ENCODE measurements at places on chromosomes 5 and 9.

GRCh38 chr9:89985068-89985467 is 380.3 kb downstream of the GADD45G start:
- no peak for DNase-seq

DNA sequence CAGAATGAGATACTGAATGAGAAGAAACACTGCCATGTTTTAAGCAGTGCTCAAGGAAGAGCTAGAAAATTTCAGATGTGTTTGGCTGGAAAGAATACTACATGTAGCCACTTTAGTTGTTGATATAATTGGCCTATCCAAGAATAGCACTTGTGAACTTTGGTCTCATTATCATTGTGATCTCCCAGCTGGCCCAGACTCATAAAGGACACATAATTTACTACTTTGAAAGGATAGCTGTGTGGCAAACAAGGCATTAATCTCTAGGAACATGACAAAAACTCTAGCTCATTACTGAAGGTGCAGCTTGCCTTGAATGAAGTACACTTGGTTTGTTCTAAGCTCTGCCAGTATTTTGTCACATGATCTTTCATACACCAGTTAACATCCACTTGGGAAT is 356.3 kb downstream of the CSNK1G3 start:
- no peak for DNase-seq

GRCh38 chr5:147160902-147161700 is 73.7 kb upstream of the STK32A start:
- DNase-seq: no peak

DNA sequence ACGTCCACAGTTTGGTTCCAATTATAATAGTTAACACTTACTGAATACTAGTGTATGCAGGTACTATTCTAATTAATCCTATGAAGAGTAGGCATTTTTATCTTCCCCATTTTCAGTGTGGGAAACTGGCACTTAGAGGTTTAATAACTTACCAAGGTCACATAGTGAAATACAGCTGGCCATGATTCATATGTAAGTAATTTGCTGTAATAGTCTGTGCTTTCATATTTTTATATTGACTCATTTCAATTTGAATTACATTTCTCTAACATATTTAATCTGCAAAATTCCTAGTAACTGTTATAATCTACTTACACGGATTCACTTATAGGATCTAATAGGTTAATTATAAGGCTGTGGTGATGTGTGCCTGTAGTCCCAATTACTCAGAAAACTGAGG is 19.4 kb downstream of the CCNH start:
- no peak for DNase-seq

DNA sequence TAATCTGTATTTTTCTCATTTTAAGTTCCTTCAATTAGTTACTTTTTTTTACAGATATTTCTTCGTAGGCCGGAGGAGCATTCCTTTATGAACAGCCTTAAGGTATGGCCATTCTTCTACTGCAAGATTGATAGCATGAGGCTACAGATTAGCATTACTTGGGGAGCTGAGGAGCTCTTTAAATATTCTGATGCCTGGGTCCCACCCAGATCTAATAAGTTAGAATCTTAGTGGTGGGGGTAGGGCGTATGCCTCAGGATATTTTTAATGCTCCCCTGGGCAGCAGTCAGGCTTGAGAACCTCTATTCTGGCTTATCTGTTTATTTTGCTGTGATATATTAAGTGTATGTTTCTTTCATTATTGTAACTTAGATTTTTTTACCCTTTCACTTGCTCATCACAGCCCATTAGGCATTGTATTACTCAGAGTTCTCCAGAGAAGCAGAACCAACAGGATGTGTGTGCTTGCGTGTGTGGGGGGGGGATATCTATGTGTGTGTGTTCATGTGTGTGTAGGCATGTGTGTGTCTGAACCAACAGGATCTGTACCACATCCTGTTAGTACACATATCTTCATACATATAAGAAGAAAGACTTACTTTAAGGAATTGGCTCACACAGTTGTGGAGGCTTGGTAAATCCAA is 91.8 kb upstream of the MTAP start:
- DNase-seq: no peak

GRCh38 chr9:133664173-133665050 is 28.2 kb downstream of the DBH start:
- DNase-seq: no peak

DNA sequence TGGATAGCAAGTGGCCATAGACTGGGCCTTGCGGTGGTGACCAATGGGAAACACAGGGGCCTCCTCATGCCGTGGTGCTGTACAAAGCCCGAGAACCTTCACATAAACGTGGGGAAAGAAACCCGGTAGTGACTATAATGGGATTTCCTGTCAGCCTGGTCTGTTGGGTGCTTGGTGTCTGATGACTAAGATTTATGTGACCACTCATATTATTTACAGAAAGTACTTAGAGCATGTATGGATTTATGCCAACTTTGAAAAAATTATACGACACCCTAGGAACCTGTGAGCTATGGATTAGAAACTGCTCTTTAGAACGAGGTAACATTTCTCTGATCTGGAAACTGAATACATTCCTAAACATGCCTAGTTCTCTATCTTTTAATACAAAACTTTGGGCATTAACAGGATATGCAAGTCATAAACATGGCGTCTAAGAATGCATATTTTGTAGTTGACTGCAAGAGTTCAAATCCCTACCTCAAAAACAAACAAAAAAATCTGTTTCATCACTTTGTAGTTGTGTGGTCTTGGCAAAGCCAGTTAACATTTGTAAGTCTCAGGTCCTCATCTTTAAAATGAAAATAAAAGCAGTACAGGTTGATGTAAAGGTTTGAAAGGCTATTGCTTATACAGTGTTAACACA is 85.4 kb downstream of the TMEM167A start:
- DNase-seq: no peak

DNA sequence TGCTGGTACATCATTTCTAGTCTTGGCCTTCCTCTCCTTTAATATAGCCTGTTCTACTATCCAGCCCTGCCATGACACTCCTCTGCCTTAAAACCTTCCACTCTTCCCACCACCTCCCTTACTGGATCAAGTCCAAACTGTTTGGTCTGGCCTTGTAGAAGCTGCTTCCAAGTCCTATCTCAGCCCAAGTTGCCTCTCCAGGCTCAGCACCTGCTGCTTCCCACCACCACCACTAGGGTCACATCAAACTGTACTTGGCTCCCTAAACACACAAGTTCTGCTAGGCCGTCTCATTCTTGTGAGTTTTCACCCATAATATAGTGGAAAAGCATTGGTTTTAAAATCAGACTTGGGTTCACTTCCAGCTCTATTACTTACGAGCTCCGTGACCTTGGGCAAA is 1.4 kb downstream of the NDUFA8 start:
- DNase-seq: no peak

DNA sequence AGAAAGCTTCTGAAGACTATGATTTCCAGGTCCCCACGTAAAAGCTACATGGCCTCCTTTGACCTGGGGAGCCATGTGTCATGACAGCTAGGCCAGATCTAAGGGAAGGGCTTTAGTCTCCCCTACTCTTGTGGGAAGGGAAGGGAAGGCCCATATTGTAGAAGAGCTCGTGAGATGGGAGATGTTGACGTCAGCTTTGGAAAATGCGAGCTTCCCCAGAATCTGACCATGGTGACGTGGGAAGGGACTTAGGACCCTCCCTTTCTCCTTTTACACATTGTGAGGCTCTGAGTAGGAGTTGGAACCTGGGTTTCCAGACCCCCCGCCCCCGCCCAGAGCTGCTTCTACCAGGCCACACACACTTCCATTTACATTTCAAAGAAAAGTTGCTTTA is 165.5 kb downstream of the SYK start:
- no peak for DNase-seq

- no peak for DNase-seq
Observed at GRCh38 chr9:93304574-93305496, 120.9 kb downstream of the WNK2 start.

DNA sequence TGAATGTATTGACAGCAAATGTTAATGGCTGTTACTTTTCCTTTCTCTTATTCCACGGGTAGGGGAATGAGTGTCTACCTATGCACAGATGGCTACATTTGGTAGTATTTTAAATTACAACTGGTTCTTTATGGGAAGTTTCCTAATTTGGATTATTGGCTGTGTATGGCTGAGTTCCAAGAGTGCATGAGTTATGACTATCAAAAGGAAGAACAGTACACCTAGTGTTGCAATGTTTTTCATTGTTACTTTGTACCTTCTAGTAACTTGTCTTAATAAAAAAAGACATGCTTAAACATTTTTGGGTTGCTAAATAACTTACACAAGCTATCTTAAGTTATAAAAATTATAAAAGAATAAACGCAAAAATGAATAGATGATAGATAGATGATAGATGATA is 35.8 kb upstream of the MAMDC2 start:
- DNase-seq: no peak

GRCh38 chr9:38621434-38622287 is 1.3 kb upstream of the ANKRD18A start:
- DNase-seq: no peak

GRCh38 chr5:123814801-123815470 is 303.0 kb downstream of the CSNK1G3 start:
- DNase-seq: no peak

GRCh38 chr5:66958980-66959641 is 237.5 kb downstream of the CD180 start:
- DNase-seq: no peak

DNA sequence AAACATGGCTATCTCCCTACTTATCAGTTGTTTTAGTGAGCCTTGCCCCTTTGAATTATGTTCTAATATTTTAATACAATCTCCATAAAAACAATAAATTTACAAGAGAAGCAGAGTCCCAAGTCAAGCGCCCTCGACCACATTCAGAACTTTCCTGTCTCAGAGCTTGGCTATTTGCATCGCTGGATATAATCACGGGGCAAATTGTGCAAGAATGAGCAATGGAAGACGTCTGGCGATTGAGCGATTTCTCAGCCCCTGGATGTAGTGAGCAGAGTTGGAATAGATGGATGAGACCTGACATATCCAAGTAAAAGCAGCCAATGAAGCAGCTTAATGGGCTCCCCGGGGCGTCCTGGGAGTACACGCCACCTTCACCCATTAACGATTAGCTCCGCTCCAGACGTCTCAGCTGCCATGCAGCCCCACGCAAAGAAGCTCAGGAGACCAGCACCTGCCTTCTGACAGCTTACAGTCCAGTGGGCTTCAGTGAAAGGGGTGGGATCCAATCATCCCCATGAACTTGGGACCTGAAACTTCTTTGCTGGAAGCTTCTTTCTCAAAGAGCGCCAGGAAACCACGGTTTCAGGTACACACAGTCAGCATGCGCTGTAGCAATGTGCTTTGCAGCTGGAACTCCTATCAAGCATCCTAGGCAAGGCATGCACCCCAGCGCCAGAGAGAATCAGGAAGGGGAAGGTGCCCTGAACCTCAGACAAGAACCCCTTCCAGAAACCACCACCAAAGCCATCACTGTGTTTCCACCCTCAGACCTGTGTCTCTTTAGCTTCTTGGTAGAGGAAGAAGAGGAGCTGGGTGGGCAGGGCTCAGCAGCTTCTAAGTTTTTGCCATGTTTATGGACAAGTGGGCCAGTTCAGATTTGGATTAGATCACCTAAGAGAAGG is 92.0 kb upstream of the IRX4 start:
- no peak for DNase-seq

GRCh38 chr5:110321117-110321516 is 405.4 kb downstream of the TMEM232 start:
- DNase-seq: no peak

DNA sequence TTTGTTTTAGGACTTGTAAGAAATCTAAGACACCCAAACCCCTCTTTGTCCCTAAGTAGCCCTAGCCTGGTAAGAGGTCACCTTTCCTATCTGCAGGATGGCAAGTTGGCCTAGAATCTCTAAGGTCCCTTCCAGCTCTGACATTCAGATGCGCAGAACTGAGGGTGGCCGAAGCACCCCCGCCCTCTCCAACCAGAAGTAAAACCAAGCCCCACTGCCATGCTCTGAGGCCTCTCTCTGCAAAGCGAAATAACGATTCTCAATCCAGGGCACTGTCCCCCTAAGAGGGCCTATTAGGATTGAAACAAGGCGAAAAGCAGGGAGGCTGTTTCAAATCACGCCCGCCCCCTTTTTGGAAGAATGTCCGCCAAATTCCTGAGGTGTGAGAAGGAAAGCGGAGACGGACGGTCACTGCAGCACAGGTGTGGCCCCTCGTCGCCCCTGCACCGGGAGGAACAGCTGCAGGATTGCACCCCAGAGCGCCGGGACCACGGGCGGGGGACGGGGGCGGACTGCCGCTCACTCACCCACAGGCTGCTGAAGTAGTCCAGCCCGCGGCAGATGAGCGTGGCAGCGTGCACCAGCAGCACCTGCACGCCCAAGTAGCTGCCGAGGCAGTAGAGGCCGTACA is 824 bp downstream of the TMEM245 start:
- no peak for DNase-seq

GRCh38 chr9:31837211-31837610 is 547.2 kb upstream of the ACO1 start:
- DNase-seq: no peak

GRCh38 chr9:132082188-132082587 is 2.5 kb upstream of the MED27 start:
- no peak for DNase-seq

GRCh38 chr5:159935946-159936345 is 19.7 kb downstream of the ADRA1B start:
- DNase-seq: no peak

- no peak for DNase-seq
Observed at GRCh38 chr5:169296419-169297143, 4.4 kb downstream of the SLIT3 start.

GRCh38 chr5:173655196-173655797 is 38.8 kb upstream of the BOD1 start:
- DNase-seq: no peak

- DNase-seq: no peak
Observed at GRCh38 chr5:170049713-170050112, 56.0 kb upstream of the FOXI1 start.

- no peak for DNase-seq
Observed at GRCh38 chr9:137251194-137251461, at the start of gene STPG3. Gene STPG3 (plus strand): TSS chr9:137251286. CDS start chr9:137251287, 1 bp downstream.

DNA sequence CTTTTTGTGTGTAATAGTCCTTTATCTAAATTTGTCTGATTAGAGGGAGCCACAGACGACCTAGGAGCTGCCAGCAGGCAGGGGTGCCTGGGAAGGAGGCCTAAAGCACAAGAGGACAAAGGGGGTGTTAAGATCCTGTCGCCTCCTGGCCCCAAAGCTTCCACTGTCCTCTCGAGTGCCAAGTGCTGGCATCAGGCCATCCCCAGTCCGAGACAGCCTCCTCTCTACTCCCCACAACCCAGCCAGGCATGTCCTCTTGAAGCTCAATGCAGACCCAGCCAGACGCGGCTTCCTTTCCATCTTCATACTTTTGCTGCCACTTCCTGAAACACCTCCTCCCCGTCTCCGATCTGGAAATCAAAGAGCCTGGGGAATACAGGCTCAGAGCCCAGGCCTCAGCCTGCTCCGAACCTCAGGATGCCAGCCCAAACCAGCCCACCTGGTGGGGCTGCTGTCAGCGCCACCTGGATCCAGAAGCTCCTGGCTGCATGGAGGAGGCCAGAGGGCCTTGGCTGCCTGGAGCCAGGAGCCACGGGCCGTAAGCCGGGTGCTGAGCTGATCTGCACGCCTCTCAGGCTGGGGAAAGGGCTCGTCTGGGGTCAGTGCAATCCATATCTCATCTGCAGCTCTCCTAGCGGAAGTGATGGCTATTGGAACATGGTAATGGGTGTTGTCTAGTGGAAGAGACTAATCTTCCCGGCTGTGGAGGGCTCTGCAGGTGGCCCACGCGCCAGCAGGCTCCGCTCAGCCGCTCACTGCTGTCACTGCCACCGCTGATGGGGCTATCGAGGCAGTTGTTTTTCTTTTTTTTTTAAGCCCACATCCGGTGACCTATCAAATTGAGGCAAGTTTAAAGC is 60.2 kb upstream of the FUBP3 start:
- DNase-seq: no peak

All from cortex of kidney (tissue), 1 donor.